ENCODE measurements at places on chromosomes 7 and 10. TPM values are rescaled to one million over a fixed set of nuclear protein-coding genes. Genes with fewer than 3 reads are reported as not detected.

Gene ASB10
- total RNA-seq: not detected

Gene LRRC61
- 1.8 TPM for total RNA-seq

Gene CCDC146
- total RNA-seq: 1.5 TPM

Gene MYO1G
- 0.05 TPM for total RNA-seq

Gene NPY
- not detected for total RNA-seq

Gene CCDC172
- not detected for total RNA-seq

Gene CTAGE6
- total RNA-seq: 1.3 TPM

Gene SEMA3C
- total RNA-seq: 455 TPM

Gene NRCAM
- 0.28 TPM for total RNA-seq

Gene DOCK1
- total RNA-seq: 69.8 TPM

Gene DNAH11
- total RNA-seq: 1.2 TPM

Gene COL1A2
- total RNA-seq: 7,304 TPM

Gene CRYGN
- total RNA-seq: not detected

Gene FAM25C
- not detected for total RNA-seq

Gene NAT16
- not detected for total RNA-seq

Gene ASZ1
- not detected for total RNA-seq

Gene FLNC
- total RNA-seq: 226 TPM

Gene CCM2
- 43.9 TPM for total RNA-seq

Gene RARRES2
- total RNA-seq: not detected

Gene EEPD1
- 1.5 TPM for total RNA-seq

Gene NKX1-2
- total RNA-seq: not detected

Gene GPC2
- total RNA-seq: 6.0 TPM

Gene CFTR
- total RNA-seq: not detected

Gene MICALL2
- total RNA-seq: 31.0 TPM

Gene CLCN1
- not detected for total RNA-seq

Gene TMEM229A
- total RNA-seq: not detected

Gene ANKIB1
- 65.1 TPM for total RNA-seq

Gene CAMK2B
- total RNA-seq: not detected

Gene NKX6-2
- not detected for total RNA-seq

Gene HOXA6
- 5.8 TPM for total RNA-seq

Gene PIP
- not detected for total RNA-seq

Gene UMAD1
- 14.0 TPM for total RNA-seq

Gene DNAJB12
- total RNA-seq: 23.8 TPM

Gene ZP3
- 0.89 TPM for total RNA-seq

Measured in smooth muscle cell of the umbilical artery (primary cell).